ENCODE measurements at places on chromosomes 4 and X.

GRCh38 chr4:85557016-85557901 is 82.3 kb downstream of the ARHGAP24 start:
- no peak for DNase-seq

DNA sequence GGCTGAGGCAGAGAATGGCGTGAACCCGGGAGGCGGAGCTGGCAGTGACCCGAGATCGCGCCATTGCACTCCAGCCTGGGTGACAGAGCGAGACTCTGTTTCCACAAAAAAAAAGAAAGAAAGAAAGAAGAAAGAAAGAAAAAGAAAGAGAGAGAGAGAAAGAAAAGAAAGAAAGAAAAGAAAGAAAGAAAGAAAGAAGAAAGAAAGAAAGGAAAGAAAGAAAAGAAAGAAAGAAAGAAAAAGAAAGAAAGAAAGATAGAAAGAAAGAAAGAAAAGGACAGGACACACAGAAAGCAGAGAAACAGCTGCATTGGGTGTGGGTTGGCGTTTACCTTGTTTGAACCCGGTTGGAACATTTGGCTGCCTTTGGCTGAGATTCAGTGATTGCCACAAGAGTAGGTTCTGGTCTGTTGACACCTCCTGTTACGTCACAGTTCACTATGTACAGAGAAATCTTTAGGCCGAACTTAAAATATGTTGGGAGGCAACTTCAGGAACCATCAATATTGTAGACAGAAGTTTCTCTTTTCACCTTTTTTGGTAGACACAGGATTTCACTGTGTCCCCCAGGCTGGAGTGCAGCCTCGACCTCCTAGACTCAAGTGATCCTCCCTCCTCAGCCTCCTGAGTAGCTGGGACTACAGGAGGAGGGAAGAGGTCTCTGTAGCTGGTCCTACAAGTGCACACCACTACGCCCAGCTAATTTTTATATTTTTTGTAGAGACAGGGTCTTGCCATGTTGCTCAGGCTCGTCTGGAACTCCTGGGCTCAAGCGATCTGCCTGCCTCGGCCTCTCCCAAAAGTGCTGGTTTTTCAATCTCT is 16.3 kb upstream of the PLCXD1 start:
- no peak for DNase-seq

- DNase-seq, result no peak
These were observed 75.6 kb upstream of the DYNLT3 start for GRCh38 chrX:37922928-37923327.

DNA sequence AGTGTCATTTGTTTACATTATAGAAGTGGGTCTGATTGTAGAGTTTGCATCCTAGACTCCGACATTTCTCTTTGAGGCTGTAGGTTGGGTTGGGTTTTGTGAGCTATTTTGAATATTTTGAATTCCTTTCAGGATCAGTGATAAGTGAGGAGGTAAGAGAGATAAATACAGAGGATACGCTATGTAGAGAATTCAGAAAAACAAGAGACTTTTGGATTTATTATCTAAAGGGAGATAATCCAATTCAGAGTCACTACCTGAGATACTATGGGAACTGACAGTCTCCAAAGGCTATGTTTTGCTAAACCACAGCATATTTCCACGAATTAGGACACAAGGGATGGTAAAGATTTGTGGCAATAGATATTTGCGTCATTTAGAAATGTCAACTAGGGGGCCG is 16.9 kb upstream of the RAP2C start:
- DNase-seq, result no peak

DNA sequence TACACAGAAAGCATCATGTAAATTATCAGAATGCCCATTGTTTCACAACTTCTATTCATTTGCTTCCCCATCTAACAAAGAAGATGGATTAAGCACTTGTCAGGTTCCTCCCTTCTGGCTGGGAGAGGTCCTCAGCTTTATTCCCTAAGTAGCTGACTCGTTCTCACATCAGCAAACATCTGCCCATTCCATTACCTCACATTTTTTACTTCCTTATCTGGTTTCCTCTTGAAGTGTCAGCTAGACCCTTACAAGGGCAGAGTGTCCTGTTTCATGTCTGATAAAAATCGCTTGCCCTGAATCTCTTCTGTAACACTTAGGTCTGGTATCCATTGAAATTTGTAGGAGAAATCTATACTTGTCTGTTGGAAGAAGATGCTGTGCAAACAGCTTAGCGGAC is 34.7 kb downstream of the TMPRSS11A start:
- DNase-seq, result no peak

DNA sequence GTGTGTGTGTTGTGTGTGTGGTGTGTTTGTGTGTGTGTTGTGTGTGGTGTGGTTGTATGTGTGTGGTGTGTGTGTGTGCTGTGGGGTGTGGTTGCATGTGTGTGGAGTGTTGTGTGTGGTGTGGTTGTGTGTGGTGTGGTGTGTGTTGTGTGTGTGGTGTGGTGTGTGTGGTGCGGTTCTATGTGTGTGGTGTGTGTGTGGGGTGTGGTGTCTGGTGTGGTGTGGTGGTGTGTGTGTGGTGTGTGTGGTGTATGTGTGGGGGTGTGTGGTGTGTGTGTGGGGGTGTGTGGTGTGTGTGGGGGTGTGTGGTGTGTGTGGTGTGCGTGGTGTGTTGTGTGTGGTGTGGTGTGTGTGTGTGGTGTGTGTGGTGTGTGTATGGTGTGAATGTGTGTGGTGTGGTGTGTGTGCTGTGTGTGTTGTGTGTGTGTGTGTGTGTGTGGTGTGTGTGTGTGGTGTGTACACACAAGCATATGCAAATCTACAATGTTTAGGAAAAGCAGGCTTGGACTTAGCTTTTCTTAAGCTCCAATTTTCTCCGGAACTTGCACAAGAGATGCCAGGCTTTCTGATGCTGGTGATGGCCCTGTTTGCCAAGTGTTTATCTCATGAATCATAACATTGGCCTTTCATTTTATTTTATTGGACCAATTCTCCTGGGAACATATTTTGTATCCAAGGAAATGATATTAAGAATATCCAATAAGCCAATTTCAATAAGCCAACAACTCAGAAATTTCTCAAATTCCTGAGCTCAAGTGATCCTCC is 148.7 kb downstream of the SPATA18 start:
- no peak for DNase-seq

- no peak for DNase-seq
These were observed 151.6 kb upstream of the GPC4 start for GRCh38 chrX:133566876-133567275.

DNA sequence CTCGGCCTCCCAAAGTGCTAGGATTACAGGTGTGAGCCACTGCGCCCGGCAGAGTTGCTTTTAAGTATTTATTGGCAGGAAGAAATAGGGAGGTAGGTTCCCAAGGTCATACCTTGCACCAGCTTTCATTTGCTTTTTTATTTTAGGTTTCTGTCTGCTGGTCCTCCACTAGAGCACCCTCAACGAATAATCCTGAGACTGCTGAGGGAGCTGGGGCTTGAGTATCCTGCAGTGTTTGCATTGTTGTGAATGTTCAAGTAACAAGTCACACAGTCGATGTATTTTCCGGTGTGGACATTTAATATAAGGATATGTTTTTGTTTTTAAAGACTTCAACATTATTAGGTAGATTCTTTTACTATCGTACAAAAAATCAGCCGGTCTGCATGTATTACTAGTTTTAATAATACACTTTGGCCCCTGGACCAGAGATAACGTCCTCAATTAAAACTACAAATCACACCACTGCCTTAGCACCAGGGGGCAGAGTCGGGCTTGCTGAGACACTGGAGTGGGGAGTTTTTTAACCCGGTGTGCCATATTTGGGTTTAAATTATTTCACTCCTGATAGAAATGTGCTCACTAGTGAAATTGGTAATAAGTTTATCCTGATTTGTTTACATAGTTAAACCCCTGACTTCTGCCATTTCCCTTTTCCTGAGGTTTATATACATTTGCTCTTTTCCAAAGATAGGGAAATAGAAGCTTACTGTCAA is 11.6 kb downstream of the SMIM20 start:
- DNase-seq, result no peak

DNA sequence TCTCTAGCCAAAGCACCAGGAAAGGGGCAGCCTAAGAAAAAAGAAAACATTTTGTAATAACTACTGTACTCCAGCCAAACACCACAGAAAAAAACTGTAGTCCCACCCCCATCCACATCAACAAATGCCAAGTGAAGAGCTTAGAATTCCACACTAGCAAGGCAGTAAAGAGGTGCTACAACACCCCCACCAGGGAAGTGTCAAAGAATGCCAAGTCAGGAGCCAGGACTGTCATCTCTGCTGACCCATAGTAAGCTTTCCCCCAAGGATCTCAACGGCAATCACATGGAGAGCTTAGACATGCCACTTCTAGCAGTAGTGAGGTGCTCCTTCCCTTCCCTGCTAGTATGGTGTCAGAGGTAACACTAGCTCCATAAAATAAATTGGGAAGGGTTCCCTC is 34.4 kb upstream of the CCDC160 start:
- no peak for DNase-seq

GRCh38 chrX:56766554-56767347 is 37.7 kb downstream of the NBDY start:
- DNase-seq, result no peak

DNA sequence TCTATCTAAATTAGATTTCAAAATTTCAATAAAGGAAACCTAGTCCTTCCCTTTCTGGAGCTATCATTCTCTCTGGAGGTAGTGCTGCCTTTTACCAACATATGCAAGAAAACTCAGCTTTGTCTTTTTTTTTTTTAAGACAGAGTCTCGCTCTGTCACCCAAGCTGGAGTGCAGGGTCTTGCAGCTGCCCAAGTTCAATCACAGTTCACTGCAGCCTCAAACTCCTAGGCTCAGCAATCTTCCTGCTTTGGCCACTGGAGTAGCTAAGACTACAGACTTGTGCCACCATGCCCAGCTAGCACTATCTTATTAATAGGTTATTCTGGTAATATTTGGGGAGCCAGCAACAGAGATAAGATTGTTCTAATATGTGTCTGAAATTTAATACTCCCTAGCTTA is 12.3 kb downstream of the AASDH start:
- no peak for DNase-seq

DNA sequence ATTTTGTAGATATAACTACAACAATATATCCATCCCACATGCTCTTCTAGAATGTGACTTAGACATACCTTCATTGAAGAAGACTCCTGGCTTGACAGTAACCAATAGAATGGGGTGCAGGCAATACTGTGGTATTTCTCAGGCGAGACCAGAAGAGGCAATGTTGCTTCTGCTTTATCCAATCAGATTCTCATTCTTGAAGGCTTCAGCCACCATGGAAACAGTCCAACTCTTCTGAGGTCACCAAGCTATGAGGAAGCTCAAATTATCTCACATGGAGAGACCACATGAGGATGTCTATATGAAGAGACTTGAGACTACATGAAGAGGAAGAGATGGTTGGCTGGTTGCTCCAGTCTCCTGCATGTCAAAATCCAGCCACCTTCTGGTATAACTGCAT is 469.9 kb downstream of the PCDH10 start:
- no peak for DNase-seq

DNA sequence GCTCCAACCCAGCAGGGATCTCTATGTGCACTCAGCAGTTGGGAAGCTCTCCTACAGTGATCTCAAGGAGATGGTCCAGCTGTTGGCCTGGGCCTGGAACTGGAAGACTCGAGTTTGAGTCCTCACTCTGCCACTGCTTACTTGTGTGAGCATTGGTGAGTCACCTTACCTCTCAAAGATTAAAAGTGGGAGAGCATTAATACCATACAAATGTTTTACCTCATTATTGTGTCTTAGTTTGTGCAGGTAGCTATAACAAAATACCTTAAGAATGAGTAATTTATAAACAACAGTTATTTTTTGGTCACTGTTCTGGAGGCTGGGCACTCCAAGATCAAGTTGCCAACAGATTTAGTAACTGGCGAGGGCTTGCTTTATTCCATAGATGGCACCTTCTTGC is 21.4 kb upstream of the ZNF827 start:
- DNase-seq, result no peak

DNA sequence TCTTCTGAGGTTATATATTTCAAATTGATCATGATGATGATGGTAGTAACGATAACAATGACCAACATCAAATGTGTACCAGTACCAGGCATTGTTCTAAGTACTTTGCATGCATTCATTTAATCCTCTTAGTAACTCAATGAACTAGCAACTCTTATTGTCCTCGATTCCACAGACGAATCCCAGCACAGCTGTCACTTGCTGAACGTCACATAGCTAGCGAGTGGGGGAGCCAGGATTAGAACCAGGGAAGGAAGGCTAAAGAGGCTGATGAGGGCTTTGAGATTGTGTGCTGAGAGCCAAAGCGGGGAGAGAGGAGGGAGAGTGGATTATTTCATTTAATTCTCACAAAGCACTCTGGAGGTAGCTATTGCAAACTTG is 103.6 kb downstream of the PHOX2B start:
- no peak for DNase-seq

GRCh38 chr4:27013012-27013411 is 152.4 kb downstream of the STIM2 start:
- DNase-seq, result no peak

- no peak for DNase-seq
These were observed 50.1 kb upstream of the ADRA2C start for GRCh38 chr4:3715855-3716630.

DNA sequence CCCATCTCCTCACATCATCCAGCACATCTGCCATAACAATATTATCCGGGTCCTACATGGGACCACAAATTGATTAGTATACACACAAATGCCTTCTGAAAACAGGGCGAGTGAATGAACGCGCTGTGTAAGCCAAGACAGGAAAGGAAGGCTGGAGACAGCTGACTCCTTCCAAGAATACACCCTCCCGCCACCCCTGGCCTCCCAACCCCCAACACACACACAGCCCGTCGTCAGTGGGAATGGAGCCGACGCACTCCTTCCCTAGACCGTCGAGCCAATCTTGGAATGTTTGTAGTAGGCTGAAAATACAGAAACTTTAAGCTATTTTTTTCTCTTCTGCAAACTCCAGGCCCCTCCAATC is 319 bp upstream of the MAGEH1 start:
- no peak for DNase-seq

DNA sequence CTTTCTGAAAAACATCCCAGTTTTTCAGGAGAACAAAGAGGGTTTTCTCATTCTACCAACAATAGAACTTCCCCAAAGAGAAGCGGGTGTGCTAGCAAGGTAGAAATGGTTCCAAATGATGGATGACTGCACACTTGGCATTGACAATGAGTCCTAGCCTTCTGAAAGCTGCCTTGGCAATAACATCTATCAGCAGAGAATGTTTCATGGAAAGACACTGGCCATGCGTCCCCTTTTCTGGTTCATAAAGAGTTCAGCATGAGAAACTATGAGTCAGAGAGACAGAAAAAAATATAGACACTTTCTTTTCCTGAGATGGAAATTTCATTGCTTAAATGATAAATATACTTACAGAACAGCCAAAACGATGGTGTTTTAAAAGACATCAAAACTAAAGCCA is 236.9 kb upstream of the PRKX start:
- DNase-seq, result no peak

- no peak for DNase-seq
These were observed 424.3 kb downstream of the SLITRK2 start for GRCh38 chrX:146241902-146242301.

GRCh38 chrX:137519459-137519858 is 46.5 kb upstream of the ZIC3 start:
- no peak for DNase-seq

- DNase-seq, result no peak
These were observed 42.1 kb downstream of the SLC2A9 start for GRCh38 chr4:9979101-9979701.

- no peak for DNase-seq
These were observed 52.0 kb downstream of the RASL11B start for GRCh38 chr4:52914051-52914605.

- DNase-seq, result no peak
These were observed 37.1 kb downstream of the HEPH start for GRCh38 chrX:66200855-66201795.

GRCh38 chrX:65731684-65732289 is 64.3 kb downstream of the MSN start:
- DNase-seq, result no peak

All from activated CD8-positive, alpha-beta memory T cell treated with anti-CD3 and anti-CD28 coated beads for 48 hours (primary cell).